Activated CD4-positive, CD25-positive, alpha-beta regulatory T cell treated with anti-CD3 and anti-CD28 coated beads, Interleukin-2, amount 50 U/mL, for 72 hours (primary cell): ENCODE measurements at places on chromosomes 5 and 9.

- no peak for DNase-seq
Measured at GRCh38 chr5:151155775-151156506, 1.6 kb downstream of the ANXA6 start.

GRCh38 chr5:179051784-179052183 lies 8.4 kb upstream of the ZNF354C start:
- no peak for DNase-seq

DNA sequence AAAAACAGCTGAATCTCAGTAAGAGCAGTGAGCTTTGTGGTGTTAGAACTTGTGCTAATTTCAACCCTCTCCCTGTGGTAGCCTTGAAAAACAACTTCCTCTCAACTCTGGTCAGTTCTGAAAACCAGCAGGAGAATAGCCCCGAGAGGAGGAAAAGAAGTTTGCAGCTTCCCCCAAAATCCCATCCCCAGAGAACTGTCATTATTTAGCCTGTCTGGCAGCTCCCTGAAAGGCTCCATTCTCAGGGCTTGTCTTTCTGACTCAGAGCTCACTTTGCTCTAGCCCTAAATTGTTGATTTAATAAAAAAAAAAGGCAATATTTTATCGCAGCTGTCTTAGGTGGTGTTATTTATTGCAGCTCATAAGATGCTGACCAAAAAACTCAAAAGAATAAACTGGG lies 11.4 kb upstream of the SLC45A2 start:
- no peak for DNase-seq

DNA sequence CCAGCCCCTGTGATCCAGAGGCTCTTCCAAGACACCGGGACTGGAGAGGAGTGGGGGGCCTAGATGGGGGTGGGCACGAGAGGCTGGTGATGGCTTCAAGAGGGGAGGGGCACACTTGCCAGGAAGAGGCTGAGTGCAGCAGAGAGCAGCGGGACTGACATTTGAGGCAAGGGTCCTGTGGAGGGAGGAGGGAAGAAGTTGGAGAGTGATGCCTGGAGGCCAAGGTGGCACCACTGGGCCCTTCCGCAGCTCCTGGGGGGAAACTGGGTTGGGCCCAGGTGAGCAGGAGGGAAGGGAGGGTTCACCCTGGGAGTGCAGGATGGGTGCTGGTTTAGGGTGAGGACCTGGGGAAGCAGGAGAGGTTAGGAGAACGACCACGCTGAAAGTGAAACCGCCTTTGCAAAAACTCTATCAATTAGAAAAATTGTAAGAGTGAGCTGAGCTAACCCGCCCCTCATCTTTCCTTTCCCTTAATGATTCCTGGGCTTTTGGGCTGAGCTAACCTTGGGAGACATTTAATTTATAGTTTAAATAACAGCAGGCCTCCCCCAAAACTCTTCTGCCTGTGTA lies 26.2 kb downstream of the ABO start:
- no peak for DNase-seq

DNA sequence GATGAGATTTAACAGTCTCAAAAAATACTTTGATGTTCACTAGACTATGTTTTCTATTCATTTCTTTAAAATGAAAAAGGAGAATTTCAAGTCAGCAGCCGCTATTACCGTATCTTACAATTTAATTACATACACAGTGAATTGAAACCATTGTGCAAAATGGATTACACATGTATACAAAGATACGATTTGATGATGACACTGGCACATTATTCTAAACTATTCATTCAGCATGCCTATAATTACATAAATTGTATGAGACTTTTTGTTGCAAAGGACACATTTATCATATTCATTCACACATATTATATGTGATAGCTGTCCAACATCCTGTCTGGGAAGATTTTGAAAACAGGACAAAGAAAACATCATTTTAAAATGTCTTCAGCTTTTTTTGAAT lies 118.3 kb upstream of the VCAN start:
- no peak for DNase-seq

- DNase-seq = no peak
Measured at GRCh38 chr9:112166176-112167140, 8.6 kb downstream of the SUSD1 start.

GRCh38 chr5:132408965-132409364 lies 39.5 kb downstream of the SLC22A5 start:
- no peak for DNase-seq

DNA sequence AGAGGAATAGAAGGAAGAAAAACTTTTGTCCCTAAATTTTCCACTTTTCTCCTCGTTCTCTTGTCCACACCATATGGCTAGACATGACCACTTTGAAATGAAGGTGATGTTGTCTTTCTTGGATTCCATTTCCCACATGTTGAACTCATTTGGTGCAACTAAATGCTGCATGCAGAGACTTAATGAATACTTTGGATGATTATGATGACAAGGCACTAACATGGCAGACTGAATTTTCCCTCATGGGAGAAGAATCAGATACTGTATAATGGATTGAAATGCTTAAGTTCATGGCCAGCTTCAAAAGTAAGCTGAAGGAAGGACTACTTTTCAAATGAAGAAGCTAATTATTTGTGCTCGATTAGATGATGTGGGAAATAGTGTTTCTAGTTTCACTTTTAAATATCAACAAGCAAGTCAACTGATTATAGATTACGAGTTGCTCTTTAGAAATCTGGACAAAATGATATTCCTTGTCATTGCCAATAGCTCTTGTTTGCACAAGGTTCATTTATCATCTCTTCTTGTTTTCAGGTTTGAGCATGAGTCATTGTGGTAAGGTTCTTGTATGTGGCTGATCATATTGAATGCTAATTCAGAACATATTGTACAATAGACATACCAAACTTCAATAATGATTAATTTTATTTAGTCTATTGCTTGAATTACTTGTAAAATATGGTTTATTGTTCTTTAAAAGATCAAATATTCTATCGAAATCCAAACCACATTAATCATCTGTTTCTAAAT lies 501.3 kb upstream of the FTMT start:
- no peak for DNase-seq

- DNase-seq = no peak
Measured at GRCh38 chr9:89304834-89305188, 6.2 kb upstream of the CKS2 start.

DNA sequence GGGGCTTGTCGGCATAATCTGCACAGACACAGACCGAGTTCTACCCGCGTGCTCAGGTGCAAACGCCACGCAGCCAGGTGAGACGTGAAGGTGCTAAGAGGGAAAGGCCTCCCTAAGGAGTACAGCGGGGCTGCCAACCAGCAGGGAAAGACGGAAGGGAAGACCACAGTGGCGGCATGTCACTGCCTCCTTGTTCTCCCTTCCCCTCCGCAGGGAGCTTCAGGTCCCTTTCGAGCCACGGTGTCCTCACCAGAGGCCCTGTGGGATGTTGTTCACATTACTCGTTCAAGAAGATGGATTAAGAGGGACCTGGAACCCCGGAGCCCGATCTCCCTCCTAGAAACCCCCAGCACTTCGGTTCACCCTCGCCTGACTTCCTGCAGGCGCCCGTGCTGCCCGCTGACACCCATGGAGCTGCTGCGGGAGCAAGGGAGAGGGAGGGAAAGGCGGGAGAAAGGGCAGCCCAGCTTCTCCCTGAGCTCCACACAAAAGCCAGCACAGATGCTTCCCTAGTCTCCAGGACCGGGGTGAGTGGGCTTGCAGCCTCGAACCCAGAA lies 686 bp downstream of the BRD9 start:
- no peak for DNase-seq

DNA sequence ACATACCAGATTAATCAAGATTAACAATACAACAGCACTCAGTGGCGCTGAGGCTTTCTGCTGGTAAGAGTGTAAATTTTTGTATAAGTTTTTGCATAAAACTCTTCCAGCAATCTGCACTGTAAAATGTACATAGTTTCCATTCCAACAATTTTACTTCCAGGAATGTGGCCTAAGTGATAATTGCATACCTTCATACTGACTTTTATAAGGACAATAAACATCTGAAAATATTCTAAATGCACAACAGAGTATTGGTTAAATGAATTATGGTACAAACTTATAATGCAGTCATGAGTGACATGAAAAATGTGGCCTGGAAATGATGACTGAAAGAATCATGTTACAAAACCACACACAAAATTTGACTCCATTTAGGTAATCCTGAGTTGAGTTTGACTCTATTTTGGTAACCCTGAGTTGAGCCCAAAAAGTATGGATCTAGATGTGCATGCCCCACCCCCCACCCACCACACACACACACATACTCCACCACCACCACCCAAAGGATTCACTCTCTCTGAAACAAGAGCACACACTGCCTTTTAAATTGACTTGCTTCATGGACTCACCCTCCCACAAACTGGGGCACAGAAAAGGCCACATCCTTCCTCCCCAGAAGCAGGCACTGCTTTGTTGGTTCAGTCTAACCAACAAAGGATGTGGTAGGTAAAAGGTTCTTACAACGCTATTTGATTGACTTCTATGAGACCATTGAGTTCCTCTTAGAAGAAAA lies 137.6 kb downstream of the SUSD1 start:
- peak; percentile 49 for DNase-seq

- DNase-seq = no peak
Measured at GRCh38 chr5:25570067-25570583, 925.3 kb upstream of the CDH10 start.

DNA sequence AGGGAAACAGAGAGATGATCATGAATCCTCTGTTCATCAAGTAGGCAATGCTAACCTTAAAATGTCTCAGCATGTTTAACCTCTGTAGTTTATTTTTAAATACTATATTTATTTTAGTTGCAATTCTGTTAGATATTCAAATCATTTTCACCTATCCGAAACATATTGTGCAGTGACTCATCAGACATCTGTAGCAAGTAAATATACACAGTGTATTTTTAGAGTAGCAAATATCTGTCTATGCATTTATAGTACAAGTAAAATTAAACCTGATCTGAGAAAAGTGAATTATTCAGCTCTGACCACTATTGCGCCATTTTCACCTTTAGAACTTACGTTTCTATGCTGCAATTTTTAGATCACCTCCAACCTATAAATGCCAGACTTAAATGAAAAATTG lies 24.3 kb upstream of the TUSC1 start:
- no peak for DNase-seq

GRCh38 chr9:90607701-90608516 lies 34.7 kb downstream of the DIRAS2 start:
- DNase-seq = no peak
